ENCODE measurements at places on chromosomes 5 and 9. TPM values are rescaled to one million over a fixed set of nuclear protein-coding genes. Genes with fewer than 3 reads are reported as not detected.

Gene MARCOL
- total RNA-seq = not detected

Gene SLC6A7
- not detected for total RNA-seq

DNA sequence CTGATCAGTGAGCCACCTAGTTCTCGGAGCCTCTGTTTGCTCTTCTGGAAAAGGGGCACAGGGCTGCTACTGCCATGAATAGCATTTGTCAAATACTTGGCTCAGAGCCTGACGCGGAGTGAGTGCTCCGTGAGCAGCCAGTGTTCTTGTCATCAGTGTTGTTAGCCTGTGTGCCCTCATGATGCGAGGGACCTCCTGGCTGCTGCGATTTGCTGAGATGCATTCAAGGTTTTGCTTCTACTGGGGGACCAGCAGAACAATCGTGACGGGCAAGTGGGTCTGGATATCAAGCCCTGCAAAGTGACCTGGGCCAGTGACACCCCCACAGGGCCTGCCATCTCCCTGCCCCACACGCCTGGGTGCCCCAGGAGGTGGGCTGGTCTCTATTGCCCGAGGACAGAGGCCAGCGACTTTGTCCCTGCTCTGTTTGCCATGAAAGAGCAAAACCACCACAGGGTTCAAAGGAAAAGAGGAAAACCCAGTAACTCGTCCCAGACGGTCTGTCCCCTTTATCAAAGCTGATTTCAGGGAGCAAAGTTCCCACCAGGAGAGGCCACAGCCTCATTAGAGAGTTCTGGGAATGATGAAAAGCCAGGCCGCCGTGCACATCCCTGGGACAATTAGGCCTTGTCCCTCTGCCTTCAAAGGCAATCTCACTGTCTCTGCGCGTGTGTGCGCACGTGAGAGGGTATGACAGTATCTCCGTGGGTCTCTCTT lies 86.5 kb upstream of the LMX1B start:
- peaks cover 9% of the 10 kb centered on the region for H3K36me3 ChIP-seq
- no peak overlapping the region for H3K4me3 ChIP-seq
- H3K27ac ChIP-seq = no peak overlapping the region
- peaks cover 9% of the 10 kb centered on the region for H3K27me3 ChIP-seq

- no peaks in the 10 kb centered on the region for H3K36me3 ChIP-seq
- no peak overlapping the region for H3K4me3 ChIP-seq
- no peaks in the 10 kb centered on the region for H3K4me1 ChIP-seq
- H3K27ac ChIP-seq = no peak overlapping the region
Observed at GRCh38 chr9:22118810-22119521, 109.9 kb upstream of the CDKN2B start.

DNA sequence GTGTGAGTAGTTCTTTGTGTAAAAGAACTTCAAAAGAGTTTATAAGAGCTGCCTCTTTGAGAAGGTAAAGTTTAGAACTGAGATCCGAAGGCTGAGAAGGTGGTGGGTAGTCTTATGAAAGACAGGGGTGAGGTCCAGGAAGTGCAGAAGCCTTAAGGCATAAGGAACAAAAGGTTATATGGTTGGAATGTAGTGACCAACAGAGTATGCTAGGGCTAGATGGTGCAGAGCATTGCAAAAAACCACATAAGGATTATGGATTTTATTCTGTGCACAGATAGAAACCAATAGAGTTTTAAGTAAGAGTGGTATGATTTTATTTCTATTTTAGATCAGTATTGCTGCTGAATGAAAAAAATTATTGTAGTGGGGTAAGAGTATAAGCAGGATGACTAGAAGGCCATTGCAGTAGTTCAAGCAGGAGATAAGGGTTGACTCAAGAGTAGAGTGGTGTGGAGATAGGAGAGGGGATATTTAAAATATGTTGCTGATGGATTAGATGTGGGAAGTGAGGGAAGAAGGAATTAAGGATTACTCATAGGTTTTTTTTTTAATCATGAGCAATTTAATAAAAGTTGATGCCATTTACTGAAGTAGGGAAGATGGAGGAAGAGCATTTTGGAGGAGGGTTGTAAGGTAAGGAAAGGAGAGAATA lies 3.7 kb downstream of the RECK start:
- DNase-seq = no peak
- no peak overlapping the region for H3K4me3 ChIP-seq
- H3K4me1 ChIP-seq = peaks cover 14% of the 10 kb centered on the region
- peaks cover 2% of the 10 kb centered on the region for H3K27me3 ChIP-seq
- no peaks in the 10 kb centered on the region for H3K36me3 ChIP-seq

DNA sequence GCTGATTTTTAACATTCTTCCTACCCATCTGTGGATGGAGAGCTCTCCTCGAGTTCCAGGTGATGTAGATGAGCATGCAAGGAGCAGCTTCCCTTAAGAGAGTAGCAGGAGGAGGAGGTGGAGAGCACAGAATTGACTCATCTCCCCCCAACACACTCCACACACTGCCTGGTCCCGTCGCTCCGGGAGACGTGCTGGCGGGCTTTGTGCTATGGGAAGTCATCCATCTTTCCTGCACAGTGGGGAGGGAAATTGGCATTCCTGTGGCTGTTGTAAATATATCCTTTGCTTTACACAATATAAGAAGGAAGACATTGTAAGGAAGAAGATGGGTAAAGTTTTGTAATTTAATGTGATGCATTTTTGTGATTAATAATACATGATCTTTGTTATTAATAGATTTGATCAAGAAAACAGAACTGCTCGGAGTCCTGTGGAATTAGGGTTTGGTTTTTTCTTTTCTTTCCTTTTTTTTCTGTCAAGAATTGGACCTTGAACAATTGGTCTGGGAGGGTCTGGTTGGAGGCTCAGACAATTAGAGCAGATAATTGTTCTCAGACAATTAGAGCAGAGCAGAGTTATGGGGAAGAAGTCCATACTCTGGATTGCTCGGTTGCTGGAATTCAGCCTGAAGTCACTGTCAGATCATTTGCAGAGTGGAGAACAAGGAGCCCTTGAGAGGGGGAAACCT lies 297.8 kb downstream of the GADD45G start:
- H3K4me3 ChIP-seq = no peak overlapping the region
- H3K36me3 ChIP-seq = no peaks in the 10 kb centered on the region
- peaks cover 4% of the 10 kb centered on the region for H3K4me1 ChIP-seq
- no peak overlapping the region for H3K27ac ChIP-seq
- H3K27me3 ChIP-seq = no peaks in the 10 kb centered on the region

DNA sequence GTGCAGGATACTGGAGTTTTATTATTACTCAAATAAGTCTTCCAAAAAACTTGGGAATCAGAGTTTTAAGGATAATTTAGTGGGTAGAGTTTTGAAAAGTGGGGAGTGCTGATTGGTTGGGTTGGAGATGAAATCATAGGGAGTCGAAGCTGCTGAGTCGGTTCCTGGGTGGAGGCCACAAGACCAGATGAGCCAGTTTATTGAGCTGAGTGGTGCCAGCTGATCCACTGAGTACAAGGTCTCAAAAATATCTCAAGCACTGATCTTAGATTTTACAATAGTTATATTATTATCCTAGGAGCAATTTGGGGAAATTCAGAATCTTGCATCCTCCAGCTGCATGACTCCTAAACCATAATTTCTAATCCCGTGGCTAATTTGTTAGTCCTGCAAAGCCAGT lies 804.9 kb upstream of the SEMA6A start:
- H3K36me3 ChIP-seq = no peaks in the 10 kb centered on the region
- H3K27ac ChIP-seq = no peak overlapping the region
- H3K4me1 ChIP-seq = peaks cover 23% of the 10 kb centered on the region
- H3K4me3 ChIP-seq = no peak overlapping the region

DNA sequence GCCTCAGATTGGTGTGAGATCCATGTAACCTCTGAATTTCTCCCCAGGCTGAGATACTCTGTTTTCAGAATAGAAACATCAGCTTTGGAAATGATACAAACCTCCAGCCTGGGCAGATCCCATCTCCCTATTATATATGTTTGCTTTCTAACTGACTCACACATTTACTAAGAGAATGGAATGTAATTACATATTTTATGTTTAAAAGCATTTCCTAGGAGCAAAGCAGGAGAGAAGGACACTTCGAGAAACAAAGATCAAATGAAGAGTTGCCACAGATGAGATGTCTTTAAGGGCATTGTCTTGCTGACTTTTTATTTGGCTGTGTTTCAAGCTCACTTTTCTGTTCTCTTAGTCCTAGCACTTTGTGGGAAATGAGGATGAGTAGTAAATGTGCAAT lies 96.3 kb downstream of the CDH18 start:
- H3K4me3 ChIP-seq = no peak overlapping the region
- H3K36me3 ChIP-seq = no peaks in the 10 kb centered on the region
